NCI-H510A treated with DMSO at 0.1 percent for 48 hours (cell line): ENCODE measurements at places on chromosomes 1 and 21.
A peak's percentile ranks its signal among the peaks of the same experiment; 100 is the strongest.

DNA sequence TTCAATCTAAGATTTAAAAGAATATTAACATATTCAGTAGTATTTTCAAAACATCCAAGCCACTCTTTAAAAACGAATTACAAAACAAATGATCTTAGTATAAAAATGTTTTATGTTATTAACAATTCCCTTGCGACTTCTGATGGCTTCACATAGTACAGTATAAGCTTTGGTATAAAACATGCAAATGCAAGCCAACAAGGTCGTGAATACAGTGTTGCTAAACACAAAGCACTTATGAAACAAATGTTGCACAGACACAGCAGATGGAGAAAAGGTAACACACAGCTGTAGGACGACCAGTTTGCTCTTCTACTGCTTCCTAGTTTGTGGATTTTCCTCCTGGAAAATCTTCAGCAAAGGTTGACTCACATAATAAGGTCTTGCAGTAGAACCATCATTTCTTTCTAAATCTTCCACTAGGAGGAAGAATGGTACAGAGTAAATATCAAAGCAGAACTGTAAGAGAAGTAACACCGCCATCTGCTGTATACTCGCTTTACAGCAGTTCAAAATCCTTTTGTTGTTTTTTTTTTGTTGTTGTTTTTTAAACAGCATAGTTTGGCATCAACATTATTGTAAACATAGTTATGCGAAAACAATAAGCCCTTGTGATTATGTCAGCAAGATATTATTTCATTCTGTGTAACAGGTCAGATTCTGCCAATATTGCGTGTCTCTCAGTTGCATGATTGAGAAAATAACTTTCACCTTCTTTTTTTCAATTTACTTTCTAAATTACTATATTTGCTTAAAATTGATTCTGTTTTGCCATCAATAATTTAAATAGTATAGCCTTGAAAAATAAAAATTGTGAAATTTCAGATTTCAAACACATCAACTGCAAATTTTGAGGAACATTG is 69.5 kb downstream of the LHX8 start:
- DNase-seq, result peak; percentile 76

- peak; percentile 53 for DNase-seq
Observed at GRCh38 chr1:232988572-232989040, 38.2 kb downstream of the NTPCR start.

DNA sequence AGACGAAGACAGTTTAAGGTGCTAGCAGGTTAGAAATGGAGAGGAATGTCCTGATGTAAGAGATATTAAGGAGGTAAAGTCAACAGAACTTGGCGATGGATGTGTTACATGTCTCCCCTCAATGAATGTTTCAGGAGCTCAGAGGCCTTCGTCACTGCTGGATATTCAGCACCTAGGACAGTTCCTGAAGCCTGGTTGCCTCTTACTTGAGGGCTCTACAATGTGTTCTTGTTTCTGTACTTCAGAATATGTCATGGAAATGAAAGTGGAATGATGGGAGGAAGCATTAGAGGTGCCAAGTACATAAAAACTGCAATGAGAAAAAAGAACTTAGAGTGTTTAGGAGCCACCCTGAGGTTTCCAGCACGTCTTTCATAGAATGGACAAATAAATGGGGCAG is 17.7 kb downstream of the TNR start:
- DNase-seq, result no peak

GRCh38 chr1:202568410-202568809 is 141.8 kb downstream of the SYT2 start:
- no peak for DNase-seq

DNA sequence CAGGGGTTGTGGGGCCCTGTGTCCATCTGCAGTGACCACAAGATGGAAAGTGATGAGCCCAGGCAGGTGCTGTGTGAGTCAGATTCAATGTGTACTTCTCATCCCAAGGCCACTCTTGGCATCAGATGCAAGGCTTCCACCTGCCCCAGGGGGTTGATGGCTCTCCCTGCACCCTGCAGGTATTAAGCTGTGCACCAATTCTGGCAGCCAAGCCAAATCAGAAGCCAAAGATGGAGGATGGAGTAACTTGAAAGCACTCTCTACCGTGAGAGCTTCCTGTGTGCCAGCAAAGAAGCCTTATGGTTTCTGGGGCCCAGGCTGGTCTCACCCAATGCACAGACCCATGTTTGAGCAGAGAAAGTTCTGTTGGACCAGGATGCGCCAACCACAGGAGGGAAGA is 44.3 kb upstream of the TENT5C start:
- no peak for DNase-seq

DNA sequence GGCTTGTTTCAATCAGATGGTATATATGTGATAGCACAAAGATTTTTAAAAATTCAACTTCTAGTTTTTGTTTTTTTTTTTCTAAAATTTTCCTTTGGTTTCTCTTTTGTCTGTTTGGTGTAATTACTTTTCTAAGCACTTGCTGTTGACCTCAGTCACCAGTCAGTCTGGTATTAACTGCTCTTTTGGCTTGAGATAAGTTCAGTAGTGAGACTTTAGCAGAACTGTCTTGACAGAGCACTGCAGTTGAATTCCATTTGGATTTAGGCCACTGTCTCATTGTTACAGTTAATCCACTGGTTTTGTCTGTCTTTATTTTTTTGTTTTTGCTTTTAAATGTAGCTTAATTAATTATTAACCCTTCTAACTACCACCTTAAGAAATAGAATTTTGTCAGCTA is 36.2 kb downstream of the OSBPL9 start:
- DNase-seq, result no peak

GRCh38 chr1:22236900-22237299 is 94.0 kb upstream of the WNT4 start:
- no peak for DNase-seq

GRCh38 chr1:221164951-221165838 is 286.0 kb downstream of the HLX start:
- no peak for DNase-seq

DNA sequence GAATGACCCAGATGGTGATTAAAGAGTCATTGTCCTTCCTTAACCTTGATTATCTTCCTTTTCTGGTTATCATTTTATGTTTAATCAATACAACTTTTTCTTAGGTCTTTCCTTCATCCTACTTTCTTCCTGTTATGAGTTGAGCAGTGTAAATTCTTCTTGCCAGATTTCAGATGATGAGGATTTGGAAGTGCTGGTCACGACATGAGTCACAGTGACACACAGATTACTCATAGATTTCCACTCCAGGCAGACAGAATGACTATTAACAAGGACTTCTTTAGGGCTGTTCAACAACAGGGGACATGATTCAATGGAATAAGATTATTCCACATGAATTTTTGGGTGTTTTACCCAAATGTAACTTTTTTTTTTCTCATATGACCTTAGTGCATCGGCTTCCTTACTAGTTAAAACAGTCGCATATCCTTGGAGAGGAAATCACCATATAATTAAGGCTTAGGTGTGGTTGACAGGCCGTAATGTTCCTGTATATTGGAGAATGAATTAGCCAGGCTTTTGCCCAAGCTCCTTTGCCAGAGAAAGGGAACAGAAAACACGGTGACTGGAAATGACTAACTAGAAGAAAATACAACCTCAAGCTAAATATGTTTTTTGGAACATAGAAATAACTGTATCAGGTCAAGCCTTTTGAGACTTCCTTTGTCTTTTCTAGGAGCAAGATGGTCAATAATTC is 44.2 kb downstream of the PRRX1 start:
- no peak for DNase-seq

DNA sequence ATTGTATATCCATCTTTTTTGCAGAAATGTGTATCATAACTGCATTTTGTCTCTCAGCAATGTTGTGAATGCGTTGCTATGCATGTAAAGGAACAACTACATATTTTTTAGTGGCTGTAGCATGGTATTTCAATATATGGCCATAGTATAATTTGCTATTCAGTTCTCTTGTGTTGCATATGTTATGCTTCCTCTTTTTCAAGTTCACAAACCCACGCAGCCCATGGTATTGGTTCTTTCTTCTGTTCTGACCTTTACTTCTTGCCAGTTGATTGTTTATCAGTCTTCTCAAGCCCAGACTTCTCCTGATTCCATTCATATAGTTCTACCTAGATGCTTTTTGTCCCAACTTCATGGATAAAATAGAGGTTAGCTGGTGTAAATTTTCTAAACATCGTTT is 6.1 kb downstream of the SLC22A15 start:
- DNase-seq, result no peak

DNA sequence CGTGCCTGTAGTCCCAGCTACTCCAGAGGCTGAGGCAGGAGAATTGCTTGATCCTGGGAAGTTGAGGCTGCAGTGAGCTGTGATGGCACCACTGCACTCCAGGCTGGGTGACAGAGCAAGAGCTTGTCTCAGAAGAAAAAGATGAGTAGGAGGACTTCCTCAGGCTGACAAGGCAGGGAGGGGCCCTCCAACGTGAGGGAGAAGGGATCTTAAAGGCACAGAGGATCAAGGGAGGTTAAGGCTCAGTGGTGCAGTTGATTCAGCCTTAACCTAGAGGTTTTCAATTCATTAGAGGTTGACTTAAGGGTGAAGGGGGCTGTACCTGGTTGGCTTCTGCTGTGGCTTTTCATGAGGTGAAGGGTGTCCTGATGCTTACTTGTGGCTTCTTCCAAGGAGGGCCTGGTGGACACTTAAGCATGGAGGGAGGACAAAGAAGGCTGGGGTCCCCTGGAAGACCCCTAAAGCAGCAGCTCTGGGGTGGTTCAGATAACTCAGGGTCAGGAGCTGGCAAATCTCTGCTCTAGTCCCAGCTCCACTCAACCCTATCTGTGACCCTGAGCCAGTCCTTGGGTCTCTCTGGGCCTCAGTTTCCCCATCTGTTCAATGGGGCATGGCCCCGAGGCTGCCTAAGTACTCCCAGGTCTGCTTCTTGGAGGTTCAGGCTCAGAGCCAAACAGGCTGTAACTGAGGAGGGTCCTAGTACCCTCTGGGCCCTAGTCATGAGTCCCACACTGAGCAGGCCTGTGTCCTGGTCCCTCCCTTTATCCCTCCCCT is 6.3 kb downstream of the EXTL1 start:
- no peak for DNase-seq

DNA sequence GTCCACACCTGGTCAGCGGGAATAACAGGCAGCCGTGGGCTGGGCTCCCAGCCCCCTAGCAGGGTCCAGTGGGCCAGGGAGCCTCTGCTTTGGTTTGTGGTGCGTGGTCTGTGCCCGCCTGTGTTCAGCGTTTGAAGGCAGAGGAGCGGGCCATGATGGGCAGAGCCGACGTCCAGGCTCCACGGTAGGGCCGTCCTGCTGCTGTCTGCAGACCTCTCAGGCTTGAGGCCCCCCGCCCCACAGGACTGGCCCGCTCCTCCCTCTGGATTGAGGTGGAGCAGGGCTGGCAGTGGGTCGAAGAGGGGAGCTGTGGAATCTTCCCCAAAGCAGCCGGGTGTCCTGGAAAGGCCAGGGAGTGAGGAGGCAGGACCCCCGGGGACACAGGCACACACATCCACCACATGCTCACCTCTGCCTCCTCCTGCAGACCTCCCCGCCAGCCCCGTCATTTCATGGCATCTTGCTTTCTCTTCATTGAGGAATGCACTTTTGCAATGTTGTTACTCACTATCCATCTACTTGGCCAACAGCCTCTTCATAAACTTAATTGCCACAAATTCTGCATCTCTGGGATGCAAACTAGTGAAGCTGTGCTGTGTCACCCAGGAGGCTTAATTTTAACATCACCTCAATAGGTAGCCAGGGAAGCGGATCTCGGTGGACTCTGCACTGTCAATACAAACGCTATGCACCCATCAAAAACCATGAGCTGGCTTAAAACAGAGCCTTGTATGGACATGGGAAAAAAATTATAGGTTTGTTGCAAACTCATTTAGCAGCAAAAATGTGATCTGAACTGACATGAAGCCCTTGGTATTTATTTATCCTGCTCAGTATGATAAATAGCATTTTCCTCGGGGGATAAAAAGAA is 85.9 kb downstream of the PDE9A start:
- DNase-seq, result no peak

GRCh38 chr1:9700340-9700739 is 48.8 kb downstream of the PIK3CD start:
- DNase-seq, result no peak

GRCh38 chr1:61089338-61089737 is 7.0 kb downstream of the NFIA start:
- DNase-seq, result no peak

GRCh38 chr1:108511764-108512163 is 48.1 kb upstream of the EEIG2 start:
- no peak for DNase-seq

DNA sequence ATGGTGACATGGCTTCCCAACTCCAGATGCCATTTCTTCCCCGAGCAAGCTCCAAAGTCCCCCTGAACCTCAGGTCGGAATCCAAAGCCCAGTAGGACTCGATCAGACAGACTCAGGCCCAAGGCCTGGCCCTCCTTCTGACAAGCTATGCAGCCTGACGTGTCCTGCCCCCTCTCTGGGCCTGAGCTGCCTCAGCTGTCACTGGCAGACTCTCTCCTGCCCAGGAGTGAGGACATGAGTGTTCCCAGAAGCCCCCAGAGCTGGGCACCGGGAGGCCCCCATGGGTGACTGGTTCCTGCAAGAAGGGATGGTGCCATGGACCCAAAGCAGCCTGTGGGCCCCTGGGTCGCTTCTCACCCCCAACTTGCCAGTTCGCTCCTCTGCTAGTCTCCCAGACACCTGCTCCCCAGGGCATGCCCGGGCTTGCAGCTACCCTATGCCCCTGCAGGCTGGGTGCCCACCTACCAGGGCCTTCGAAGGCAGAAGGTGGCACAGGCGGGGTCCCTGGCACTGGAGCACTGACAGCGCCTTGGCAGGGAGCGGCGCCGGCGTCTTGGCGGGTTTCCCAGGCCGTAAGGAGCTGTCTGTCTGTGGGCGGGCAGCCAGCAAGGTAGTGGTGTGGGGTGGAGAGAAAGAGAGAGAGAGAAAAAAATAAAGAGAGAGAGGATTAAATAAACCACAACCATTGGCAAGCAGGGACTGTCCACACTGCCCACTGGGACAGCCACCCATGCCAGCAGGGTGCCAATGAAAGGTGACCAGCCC is 2.3 kb downstream of the EDN2 start:
- DNase-seq, result peak; percentile 91

- DNase-seq, result peak; percentile 82
Observed at GRCh38 chr1:9289090-9289534, 3.6 kb upstream of the SPSB1 start.

- peak; percentile 76 for DNase-seq
Observed at GRCh38 chr1:23634840-23635651, 56.6 kb upstream of the RPL11 start.
